ENCODE measurements at places on chromosomes 11 and 22.

- no peak for DNase-seq
Measured at GRCh38 chr11:75946531-75947530, 131.8 kb downstream of the UVRAG start.

DNA sequence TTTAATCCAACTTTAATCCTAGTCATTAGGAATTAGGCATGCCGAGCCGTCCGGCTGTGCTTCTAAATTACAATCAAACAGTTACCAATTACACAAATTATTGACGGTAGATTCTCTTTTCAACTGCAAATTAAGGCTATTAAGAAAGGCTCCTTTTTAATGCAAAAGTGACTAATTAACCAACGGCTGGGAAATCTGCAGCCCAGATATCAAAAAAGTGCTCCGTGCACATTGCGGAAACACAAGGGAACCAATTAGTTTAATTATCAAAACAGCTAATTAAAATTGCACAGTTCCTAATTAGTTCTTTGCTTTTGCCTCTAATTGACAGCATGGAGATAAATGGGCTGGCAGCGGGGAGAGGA, 19.4 kb upstream of the LMO1 start:
- DNase-seq, result no peak

DNA sequence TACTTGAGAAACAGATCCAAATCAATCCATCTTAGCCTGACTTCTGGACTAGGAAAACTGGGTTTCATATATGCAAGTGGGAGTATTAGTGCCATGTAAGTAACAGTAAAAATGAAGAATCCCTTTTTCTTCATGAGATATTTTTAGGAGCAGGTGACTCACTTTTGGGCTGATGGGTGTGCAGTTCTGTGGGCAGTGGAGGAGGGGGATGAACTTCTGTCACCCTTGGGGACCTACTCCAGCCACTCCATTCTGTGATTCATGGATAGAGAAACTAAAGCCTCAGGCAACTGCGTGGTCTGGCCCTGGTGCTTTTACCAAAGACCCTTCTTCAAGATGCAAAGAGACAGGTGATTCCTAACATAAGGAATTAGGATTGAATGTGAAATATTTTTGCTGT, 208.6 kb upstream of the NARS2 start:
- no peak for DNase-seq

DNA sequence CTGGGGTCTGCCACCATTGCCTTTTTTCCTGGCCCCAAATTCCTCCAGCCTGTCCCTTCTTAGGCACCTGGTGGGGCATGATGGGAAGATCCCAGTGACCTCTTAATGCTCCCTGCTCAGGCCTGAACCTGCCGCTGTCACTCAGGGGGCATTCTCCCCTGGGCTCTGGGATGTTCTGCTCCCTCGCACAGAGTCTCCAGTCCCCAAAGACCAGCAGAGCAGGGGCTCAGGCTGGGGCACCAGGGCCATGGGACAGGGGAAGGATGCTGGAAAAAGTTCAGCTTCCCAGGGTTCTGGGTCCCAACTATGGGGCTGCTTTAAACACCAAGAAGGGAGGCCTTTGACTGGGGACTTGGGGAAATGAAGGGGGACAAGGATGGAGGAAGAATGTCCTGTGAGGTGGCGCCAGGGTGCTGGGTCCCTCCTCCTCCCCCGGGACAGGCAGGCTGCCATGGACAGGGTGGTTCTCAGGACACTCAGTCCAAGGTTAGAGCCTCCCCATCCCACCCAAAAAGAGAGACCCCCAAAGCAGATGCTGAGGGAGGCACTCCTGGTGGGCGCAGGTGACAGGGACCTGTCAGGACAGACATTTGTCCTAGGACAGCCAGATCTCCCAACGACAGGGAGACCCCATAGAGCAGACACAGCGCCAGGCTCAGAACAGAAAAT, 30.8 kb downstream of the IGLL5 start:
- no peak for DNase-seq

DNA sequence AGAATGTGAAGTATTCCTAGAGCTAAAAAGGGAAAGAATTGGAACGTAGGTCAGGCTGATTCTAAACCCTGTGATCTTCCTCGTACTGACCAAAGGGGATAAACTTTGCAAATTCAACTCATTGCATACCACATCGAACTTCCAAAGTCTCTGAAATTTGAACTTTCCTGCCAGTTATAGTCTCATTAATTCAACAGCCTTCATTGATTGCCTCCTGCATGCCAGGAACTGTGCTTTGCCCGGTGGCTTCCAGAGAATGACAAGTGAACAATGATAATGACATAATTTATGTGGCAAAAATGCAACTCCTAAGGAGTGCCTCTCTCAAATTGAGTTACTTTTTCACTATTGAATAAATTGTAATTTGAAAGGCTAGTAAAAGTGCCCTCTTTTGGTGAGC, 107.7 kb upstream of the LDLRAD3 start:
- DNase-seq, result no peak

DNA sequence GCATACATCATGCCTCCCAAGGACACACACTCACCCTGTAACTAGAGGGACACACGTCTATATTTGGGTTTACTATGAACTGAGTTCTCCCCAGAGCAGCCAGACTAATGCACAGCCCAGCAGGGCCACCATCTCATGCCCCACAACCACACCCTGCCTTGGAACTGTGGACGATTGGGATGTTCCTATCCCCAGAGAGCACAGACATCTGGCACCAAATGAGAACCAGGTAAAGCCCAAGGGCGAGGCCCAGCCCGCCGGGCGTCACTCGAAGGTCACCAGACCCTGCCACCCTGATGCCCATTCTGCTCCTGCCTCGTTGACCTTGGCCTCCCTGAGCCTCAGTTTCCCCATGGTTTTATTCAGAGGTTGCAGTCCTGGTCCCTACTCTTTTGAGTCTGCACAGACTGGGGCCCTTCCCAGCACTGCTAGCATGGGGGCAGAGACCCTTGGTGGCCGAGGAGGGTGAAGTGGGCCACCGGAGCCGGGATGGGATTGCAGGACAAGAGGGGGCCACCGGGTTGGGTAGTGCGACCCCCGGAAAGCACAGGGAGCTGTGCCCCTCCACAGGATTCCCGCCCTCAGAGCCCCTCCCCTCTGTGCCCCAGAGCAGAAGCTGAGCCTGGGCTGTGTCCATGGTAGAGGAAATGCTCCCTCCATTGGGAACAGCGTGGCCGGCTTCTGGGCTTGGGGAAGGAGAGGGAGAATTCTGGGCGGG, 56.8 kb downstream of the IGLL5 start:
- DNase-seq, result no peak

- DNase-seq, result no peak
Measured at GRCh38 chr11:133254601-133255000, 277.7 kb downstream of the OPCML start.

DNA sequence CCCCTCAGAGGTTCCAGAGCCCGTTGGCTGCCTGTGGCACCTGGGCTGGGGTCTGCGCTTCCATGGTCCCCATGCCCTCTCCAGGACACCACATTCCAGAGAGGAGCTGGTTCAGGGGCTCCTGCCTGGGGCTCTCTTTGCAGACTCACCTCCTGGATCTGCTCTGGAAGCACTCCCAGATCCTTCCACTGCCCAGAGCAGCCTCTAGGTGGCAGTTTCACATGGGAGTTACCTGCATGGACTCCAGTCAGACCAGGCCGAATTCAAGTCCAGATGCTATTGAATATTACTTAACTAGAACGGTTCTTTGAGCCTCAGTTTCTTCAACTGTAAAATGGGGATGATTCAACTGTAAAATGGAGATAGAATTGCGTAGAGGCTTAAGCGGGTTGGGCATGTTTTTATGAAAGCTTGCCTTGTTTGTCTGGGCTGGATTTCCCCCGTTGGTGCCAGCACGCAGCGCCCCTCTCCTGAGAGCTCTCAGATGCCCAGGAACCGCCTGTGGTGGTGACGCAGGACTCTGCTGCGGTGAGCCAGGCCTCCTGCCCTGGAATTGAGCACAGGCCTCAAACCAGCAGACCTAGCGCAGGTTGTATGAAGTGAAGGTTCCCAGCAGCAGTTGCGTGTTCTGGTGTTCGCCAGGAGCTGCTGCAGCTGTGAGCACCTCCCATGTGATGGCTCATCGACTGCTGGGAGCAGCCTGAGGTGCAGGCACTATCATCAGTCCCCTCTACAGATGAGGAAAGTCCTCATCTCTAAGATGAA, 44.2 kb downstream of the LMO1 start:
- DNase-seq, result no peak

Measured in stimulated activated CD8-positive, alpha-beta memory T cell treated with anti-CD3 and anti-CD28 coated beads, Interleukin-15, amount 100 ng/mL, for 24 hours (primary cell).